ENCODE measurements at places on chromosomes 4 and X.

GRCh38 chr4:98529970-98530569 lies 128.3 kb downstream of the TSPAN5 start:
- DNase-seq, result no peak

DNA sequence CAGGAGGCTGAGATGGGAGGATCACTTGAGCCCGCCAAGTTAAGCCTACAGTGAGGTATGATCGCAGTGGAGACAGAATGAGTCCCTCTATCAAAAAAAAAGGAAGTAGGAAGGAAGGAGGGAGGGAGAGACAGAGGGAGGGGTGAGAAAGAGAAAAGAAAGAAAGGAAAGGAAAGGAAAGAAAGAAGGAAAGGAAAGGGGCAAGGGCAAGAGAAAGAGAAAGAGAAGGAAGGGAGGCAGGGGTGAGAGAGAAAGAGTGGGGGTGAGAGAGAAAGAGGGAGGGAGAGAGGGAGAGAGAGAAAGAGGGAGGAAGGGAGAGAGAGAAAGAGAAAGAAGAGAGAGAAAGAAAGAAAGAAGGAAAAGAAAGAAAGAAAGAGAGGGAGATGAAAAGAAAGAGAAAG lies 13.2 kb downstream of the ELF2 start:
- DNase-seq, result no peak

DNA sequence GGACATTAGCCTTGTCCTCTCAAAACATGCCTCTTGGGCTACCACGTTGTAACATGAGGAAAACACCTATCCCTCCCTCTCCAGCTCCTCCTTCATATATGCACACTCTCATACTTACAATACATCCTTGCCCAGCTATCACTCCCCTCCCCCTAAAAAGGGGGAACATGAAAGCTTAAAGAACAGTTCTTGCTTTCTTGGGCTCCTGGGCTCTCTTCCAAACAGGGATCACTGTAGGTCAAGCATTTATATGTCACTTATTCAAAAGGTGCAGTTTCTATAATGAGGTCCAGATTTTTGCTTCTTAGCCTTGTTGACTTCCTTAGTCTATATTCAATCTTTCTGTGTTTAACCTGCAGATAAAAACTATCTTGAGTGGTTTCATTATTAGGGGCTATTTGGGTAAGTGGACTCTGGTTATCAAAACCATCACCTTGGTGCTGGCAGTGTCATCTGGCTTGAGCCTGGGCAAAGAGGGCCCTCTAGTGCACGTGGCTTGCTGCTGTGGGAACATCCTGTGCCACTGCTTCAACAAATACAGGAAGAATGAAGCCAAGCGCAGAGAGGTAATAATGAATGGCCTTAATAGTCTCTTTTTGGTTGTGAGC lies 119.4 kb downstream of the AKAP4 start:
- DNase-seq, result peak; percentile 56

DNA sequence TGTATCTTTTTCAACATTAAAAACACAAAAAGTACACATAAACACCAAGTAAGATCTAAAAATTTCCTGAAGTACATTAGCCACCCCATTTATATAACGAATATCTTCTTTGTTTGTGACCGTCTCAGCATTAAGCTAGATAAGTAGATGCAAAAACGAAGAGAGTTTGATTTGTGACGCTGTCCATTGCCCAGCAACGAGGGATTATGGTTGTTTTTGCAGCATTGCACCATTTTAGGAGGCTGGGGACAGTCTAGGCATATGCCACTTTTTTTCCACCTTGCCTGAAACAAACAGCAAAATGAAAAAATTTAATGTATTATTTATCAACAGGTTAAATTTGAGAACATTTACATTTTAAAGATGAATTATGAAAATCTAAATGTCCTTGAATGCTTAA lies 12.0 kb upstream of the IGSF1 start:
- peak; percentile 65 for DNase-seq
